Activated T-helper 1 cell treated with anti-CD3 and anti-CD28 coated beads, Interleukin-2, amount 50 U/mL, for 16 hours (primary cell): ENCODE measurements at places on chromosomes 2 and 18.

GRCh38 chr2:212709280-212709679, 170.7 kb upstream of the ERBB4 start:
- DNase-seq = no peak

DNA sequence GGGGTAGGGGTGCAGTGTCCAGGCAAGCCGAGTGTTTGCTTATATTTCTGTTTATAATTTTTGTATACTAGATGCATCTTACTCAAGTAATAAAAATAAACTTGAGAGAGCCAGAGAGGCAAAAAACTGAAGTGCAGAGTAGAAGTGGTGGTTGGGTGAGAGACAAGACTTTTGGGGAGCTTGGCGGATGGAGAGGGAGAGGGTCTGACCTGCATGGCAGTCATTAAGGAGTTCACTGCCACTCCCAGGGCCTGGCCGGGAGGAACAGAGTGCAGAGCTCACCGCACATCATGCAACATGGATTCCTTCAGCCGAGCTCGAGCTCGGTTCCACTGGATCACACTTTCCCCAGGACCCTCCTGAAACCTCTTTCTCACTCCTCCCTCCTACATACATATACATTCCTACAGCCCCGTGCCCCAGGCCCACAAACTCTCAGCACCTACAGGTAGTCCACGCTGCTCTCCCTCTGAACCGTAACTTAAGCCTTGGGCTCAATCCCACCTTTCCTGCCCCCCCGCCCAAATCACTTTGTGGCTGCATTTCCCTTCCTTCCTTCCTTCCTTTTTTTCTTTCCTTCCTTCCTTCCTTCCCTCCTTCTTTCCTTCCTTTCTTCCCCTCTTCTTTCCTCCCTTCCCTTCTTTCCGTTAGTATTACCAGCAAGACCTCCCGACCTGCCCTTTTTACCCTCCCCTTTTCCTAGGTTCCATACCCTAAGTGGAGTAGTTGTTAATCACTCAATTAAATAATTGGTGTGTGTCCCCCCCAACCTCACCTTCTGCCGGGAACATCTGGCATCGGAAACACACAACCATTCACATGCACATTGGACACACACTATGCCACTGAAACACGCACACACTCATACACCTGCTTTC, 37.1 kb upstream of the ATP6V1B1 start:
- DNase-seq = no peak

GRCh38 chr2:222750533-222750932, 79.1 kb downstream of the MOGAT1 start:
- DNase-seq = no peak

DNA sequence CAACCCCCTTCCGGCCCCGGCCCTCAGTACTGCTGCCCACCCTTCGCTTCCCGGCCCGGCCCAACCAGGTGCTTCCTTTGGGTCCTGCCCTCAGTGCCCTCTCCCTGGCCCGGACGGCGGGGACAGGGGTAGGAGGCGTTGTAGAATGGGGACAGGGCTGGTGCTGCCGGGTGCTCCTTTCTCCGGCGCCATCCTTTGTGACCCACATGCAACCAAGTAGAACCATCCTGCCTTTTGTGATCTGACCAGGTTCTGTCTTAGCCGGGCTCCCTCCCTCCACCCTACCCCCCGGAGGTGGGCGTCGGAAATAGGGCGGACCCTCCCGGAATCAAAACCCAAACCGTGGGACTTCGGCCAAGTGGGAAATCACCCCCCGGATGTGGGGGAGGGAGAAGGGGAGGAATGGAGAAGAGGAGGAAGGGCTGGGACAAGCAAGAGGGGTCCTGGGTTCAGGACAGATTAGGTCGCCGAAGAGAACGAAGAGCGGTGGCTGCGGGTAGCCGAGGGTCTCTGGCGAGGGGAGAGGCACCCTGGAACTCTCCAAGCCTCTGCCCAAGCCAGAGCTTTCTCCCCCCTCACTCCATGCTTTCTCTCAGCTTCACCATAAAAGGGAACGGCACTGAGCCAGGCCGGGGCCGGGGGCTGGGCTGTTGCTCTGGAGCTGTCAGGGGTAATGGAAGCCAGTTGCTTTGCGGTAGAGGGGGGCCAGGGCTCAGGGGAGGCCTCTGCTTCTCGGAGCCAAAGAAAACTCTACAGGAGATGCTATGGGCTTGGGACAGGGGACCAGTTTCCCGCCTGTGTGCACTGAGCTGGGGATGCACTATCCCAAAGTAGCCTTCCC, 756 bp upstream of the OST4 start:
- no peak for DNase-seq

DNA sequence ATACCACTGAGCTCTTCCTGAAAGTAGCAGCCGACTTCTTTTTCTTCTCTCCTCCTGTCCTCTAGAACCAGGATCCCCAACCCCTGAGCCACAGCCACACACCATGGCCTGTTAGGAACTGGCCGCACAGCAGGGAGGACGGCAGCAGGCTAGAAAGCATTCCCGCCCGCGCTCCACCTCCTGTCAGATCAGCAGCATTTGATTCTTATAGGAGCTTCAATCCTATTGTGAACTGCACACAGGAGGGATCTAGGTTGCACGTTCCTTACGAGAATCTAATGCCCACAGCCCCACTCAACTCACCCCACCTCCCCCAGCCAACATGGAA, 179.1 kb upstream of the SH3BP4 start:
- DNase-seq = no peak

GRCh38 chr18:11149441-11150270, at the start of gene PIEZO2:
TSS of gene PIEZO2 (minus strand) at chr18:11149569. CDS start at chr18:11148588, 981 bp downstream.
- no peak for DNase-seq

DNA sequence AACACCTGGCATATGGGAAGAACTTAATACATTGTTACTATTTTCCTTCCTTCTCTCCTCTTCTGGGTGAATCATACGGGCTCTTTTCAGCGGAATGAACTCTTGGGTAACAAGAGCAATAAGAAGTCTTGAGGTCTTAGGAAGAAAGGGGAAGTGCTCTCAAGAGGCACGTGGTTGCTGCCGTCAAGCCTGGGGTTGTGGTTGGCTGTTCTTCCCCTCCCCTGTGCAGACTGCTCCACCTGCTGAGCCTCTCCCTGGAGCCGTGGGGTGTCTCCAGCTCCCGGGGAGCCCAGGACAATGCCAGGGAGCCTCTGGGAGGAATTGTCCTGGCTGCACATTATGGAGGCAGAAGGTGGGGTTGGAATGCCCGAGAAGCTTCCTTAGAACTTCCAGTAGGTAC, 19.4 kb downstream of the TOGARAM2 start:
- no peak for DNase-seq

DNA sequence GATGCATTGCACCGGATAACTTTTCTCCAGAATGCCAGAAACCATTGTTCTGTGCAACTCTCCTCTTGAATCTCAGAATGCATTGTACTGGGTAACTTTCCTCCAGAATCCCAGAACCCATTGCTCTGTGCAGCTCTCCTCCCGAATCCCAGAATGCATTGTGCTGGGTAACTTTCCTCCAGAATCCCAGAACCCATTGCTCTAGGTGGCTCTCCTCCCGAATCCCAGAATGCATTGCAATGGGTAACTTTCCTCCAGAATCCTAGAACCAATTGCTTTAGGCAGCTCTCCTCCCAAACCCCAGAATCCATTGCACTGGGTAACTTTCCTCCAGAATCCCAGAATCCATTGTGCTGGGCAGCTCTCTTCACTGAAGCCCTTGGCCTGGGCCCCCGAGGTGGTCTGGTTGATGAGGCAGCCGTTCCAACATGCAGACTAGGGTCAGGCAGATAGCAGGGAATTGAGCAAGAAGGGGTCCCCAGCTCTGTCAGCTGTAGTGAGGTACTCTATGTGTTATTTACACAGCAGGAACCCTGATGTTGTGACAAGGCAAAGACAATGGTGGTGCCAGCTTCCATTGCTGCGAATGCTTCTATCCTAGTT, 9.4 kb downstream of the FOSL2 start:
- DNase-seq = no peak

- DNase-seq = no peak
Observed at GRCh38 chr2:60675301-60675700, 80.8 kb upstream of the PAPOLG start.

DNA sequence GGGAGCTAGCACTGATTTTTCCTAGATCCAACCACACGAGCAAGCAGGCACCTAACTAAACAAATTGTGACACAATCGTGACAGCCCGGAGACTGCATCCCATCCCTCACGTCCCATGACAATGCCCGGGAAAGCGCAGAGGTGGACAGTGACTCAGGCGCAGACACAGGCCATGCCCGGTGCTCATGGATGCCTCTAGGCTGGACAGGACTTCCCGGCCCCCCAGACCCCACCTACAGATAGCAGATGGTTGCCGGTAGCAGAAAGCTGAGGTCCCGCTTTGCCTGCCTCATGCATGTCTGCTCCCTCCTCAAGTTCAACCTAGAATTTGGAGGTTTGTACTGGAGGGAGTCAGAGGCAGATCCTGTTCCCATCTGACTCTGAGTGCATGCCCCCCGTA, 81.0 kb downstream of the TPO start:
- no peak for DNase-seq

DNA sequence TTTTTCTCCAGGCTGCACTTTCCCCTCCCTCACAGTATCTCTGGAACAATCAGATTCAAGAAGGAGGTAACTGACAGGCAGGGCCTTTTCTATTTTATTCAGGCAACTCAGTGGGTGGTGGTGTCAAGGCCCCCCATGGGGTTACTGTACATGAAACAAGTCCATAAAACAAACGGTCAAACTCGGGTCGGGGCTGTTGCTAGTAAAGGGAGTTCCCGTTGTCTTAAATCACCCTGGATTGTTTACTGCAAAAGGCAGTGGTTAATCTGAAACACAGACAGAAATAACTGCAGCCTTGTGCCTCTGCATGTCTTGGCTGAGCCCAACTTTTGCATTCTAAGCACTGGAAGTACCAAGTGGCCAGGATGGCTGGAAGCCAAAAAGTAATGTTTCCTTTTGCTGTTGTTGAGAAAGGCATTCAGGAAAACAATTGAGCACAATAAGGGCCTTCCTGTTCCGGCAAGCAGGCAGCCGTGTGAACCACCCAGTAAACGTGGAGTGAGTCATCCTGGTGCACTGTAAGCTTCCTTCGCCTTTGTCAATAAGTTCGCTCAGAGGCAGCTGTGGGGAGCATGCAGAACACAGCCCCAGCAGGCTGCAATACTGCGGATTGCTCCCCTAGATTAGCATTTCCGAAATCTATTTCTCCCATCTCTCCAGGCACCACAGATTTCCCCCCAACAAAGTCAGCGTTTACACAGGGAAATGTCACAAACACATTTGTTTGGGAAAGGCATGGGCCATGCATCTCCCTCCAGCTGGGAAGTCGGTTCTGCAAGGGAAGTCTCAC, 149.6 kb downstream of the IRS1 start:
- peak; percentile 16 for DNase-seq

- no peak for DNase-seq
Observed at GRCh38 chr2:168583710-168584521, 127.8 kb downstream of the CERS6 start.

- DNase-seq = no peak
Observed at GRCh38 chr2:16773080-16773713, 107.6 kb upstream of the CYRIA start.

- DNase-seq = no peak
Observed at GRCh38 chr2:222427646-222428301, 3.4 kb downstream of the SGPP2 start.

GRCh38 chr2:133143645-133144044, 424.6 kb downstream of the NCKAP5 start:
- DNase-seq = no peak

GRCh38 chr2:85886590-85886989, 2.2 kb downstream of the ST3GAL5 start:
- no peak for DNase-seq
